ENCODE measurements at places on chromosomes 5 and 9.

GRCh38 chr5:113489299-113489698 is 1.0 kb upstream of the MCC start:
- peak; percentile 29 for DNase-seq
- peaks cover 54% of the 10 kb centered on the region for H3K27me3 ChIP-seq
- H3K36me3 ChIP-seq: no peaks in the 10 kb centered on the region
- H3K4me3 ChIP-seq: no peak overlapping the region
- peak overlapping the region; percentile 66 for H3K27ac ChIP-seq

- no peaks in the 10 kb centered on the region for H3K27me3 ChIP-seq
- no peaks in the 10 kb centered on the region for H3K36me3 ChIP-seq
- DNase-seq: no peak
- no peak overlapping the region for H3K4me3 ChIP-seq
- peaks cover 12% of the 10 kb centered on the region for H3K4me1 ChIP-seq
These were observed 83.6 kb upstream of the PLPP1 start for GRCh38 chr5:55618318-55618717.

- H3K36me3 ChIP-seq: no peaks in the 10 kb centered on the region
- H3K4me1 ChIP-seq: no peaks in the 10 kb centered on the region
- DNase-seq: no peak
- H3K4me3 ChIP-seq: no peak overlapping the region
- H3K27ac ChIP-seq: no peak overlapping the region
- no peaks in the 10 kb centered on the region for H3K27me3 ChIP-seq
These were observed 289.9 kb upstream of the SLC30A5 start for GRCh38 chr5:68803881-68804319.

DNA sequence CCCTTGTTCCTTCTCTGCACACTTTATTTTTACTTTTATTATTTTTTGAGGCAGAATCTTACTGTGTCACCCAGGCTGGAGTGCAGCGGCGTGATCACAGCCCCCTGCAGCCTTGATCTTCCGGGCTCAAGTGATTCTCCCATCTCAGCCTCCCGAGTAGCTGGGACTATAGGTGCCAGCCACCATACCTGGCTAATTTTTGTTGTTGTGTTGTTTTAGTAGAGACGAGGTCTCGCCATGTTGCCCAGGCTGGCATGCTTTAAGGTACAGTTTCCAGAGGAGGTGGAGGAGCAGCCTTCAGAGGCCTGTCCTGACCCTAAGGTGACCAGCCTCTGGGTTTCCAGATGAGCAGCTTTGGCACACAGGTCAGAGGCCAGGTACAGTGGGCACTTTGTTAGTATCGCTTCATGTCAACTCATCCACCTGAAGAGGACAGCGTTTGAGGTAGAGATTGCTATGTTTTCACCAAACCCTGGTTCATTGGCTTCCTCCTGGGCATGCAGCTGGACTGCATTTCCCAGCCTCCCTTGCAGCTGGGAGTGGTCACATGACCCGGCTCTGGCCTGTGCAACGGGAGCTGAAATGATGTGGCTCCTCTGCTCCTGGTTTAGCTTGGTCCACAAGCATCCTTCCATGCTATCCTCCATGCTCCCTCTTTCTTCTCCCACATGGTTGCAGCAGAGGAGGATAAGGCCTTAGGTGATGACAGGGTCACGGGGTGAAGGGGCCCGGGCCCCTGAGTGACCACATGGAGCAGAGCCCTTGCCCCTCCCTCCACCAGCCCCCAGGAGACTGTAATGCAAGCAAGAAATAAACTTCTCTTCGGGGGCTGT is 139.3 kb upstream of the IER5L start:
- no peaks in the 10 kb centered on the region for H3K27me3 ChIP-seq
- no peak overlapping the region for H3K4me3 ChIP-seq
- peak; percentile 26 for DNase-seq
- no peaks in the 10 kb centered on the region for H3K36me3 ChIP-seq
- peak overlapping the region; percentile 92 for H3K27ac ChIP-seq

GRCh38 chr5:168796593-168797580 is 217.7 kb upstream of the PANK3 start:
- DNase-seq: no peak
- no peak overlapping the region for H3K27ac ChIP-seq
- no peaks in the 10 kb centered on the region for H3K27me3 ChIP-seq

GRCh38 chr5:40409601-40410000 is 270.1 kb upstream of the PTGER4 start:
- H3K36me3 ChIP-seq: no peaks in the 10 kb centered on the region
- H3K4me3 ChIP-seq: no peak overlapping the region
- H3K27me3 ChIP-seq: no peaks in the 10 kb centered on the region
- no peak for DNase-seq
- no peaks in the 10 kb centered on the region for H3K4me1 ChIP-seq
- H3K27ac ChIP-seq: peak overlapping the region; percentile 28

- H3K4me1 ChIP-seq: peaks cover 6% of the 10 kb centered on the region
- H3K36me3 ChIP-seq: no peaks in the 10 kb centered on the region
- no peak for DNase-seq
- H3K4me3 ChIP-seq: no peak overlapping the region
- no peak overlapping the region for H3K27ac ChIP-seq
- no peaks in the 10 kb centered on the region for H3K27me3 ChIP-seq
These were observed 62.5 kb downstream of the CFAP95 start for GRCh38 chr9:69882998-69883565.

- no peaks in the 10 kb centered on the region for H3K36me3 ChIP-seq
- no peaks in the 10 kb centered on the region for H3K4me1 ChIP-seq
- no peak overlapping the region for H3K27ac ChIP-seq
- no peak overlapping the region for H3K4me3 ChIP-seq
- no peak for DNase-seq
- H3K27me3 ChIP-seq: no peaks in the 10 kb centered on the region
These were observed 79.8 kb downstream of the MRPL36 start for GRCh38 chr5:1719860-1720259.

Measured in tibial nerve (tissue), 4 donors.